Lung (tissue), 17 donors: ENCODE measurements at places on chromosomes 2 and 18. TPM values are rescaled to one million over a fixed set of nuclear protein-coding genes. Genes with fewer than 3 reads are reported as not detected.

The REG3G gene
- not detected for polyA plus RNA-seq

The C1QL2 gene
- polyA plus RNA-seq: not detected

The ALK gene
- 0.10 TPM for polyA plus RNA-seq

The RALBP1 gene
- 28.9 TPM for polyA plus RNA-seq

The HOXD13 gene
- not detected for polyA plus RNA-seq

The PLGLB2 gene
- 0.62 TPM for polyA plus RNA-seq

The MMADHC gene
- polyA plus RNA-seq: 34.1 TPM

The PDE11A gene
- polyA plus RNA-seq: 0.11 TPM

The DPP4 gene
- polyA plus RNA-seq: 14.9 TPM

The DCC gene
- polyA plus RNA-seq: 0.16 TPM

The RALB gene
- polyA plus RNA-seq: 34.6 TPM

The GCG gene
- polyA plus RNA-seq: not detected

The CCNYL1 gene
- 11.3 TPM for polyA plus RNA-seq

The COL4A4 gene
- 5.6 TPM for polyA plus RNA-seq

The RBM44 gene
- 0.26 TPM for polyA plus RNA-seq

The IDH1 gene
- 63.7 TPM for polyA plus RNA-seq

The CXCR1 gene
- 49.0 TPM for polyA plus RNA-seq

The RBM43 gene
- 3.0 TPM for polyA plus RNA-seq

The POMC gene
- 4.2 TPM for polyA plus RNA-seq

The NEU4 gene
- polyA plus RNA-seq: 0.27 TPM
